ENCODE measurements at places on chromosomes 4 and X.

DNA sequence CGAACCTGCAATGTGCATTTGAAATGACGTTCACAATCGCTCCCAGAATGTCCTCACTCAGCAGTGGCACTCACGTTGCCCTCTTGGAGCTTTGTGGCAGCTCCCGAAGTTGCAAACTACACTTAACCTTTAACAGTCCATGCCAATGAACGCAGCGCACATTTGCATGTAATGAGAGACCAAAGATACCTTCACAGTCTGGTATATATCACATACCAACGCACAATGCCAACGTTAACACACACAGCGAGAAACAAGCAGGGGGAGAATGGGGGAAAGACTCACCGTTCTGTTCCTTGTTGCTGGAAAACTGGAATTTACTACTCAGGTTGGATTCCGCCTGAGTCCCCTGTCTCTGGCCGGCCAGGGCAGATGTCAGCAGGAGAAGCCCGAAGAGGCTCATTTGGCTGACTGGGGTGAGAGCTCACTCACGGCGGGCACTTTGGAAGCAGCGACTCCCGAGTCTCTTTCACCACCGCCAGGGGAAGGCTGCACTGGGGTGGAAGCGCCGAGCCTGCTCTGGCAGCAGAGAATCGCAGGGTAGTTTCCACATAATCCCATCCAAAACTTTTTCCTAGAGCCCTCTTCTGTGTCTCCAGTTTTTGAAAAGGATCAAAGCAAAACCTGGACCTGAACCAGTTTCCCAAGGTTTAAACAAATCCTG lies 966 bp downstream of the PDGFC start:
- DNase-seq, result no peak

- DNase-seq, result no peak
These were observed 34.1 kb downstream of the SMPX start for GRCh38 chrX:21723814-21724213.

- DNase-seq, result no peak
These were observed 45.8 kb upstream of the SGMS2 start for GRCh38 chr4:107778784-107779530.

GRCh38 chr4:3367866-3368265 lies 73.9 kb upstream of the HGFAC start:
- DNase-seq, result no peak

DNA sequence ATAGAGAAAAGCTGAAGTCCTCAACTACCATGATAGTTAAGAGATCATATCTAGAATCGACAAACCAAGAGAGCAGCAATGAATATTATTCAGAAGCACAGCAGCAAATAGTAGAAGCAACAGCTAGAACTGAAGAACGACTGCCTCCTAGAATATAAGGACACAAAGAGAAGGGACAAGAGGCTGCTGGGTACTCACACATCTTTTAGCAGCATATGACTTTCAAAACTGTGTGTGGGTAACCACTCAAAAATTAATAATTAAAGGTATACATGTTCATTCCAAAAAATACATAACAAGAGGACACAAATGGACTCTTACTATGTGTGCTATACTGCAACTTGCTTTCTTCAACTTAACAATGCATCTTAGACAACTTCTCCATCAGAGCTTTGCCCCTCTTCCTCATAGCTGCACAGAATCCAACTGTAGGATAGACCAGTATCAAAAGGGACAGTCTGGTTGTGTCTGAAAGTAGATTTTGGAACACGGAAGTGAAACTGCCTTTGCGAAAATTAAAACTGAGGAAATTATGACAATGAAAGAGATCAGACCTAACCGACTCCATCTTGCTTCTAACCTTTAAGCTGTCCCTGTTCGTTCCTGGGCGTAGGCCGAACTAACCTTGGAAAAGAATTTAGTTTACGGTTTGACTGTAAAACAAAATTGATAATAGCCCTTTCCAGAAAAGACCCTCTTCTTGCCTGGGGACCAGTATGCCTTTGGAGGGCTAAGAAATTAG lies 125.7 kb downstream of the SH3KBP1 start:
- DNase-seq, result no peak

DNA sequence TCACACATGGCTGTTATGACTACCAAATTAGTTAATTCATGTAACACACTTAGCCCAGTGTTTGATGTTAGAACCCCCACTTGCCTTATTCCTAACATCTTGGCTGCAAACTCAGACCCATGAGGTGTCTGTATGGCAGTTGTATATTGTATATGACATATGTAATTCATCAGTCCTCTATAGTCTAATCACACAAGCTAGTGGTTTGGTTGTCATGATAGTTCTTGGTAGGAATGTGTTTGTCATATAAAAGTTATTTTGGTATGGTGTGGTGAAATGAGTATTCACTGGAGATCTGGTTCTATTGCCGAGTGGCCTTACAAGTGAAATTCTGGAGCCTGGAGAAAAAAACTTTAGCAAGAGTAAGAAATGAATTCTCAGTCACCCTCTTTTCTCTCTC lies 149.2 kb downstream of the AWAT2 start:
- DNase-seq, result no peak

DNA sequence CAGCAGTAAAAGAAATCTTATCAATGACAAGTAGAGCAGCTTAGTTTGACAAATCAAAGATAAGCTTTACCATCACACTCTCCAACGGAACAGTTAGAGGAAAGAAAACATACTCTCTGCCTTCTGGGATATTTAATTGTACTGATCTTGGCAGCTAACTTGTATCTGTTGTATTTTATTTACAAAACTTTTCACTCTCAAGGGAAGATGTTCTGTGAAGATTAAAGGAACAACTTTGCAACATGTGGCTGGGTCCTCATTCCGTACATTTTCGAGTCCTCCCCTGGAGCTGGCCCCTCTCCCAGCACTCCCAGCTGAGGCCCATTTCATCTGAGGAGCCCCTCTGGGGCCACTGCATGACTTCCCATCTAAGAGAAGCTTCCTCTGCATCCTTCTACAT lies 74.4 kb downstream of the RPS3A start:
- no peak for DNase-seq

- DNase-seq, result no peak
These were observed 108.5 kb downstream of the ZNF330 start for GRCh38 chr4:141329174-141329569.

DNA sequence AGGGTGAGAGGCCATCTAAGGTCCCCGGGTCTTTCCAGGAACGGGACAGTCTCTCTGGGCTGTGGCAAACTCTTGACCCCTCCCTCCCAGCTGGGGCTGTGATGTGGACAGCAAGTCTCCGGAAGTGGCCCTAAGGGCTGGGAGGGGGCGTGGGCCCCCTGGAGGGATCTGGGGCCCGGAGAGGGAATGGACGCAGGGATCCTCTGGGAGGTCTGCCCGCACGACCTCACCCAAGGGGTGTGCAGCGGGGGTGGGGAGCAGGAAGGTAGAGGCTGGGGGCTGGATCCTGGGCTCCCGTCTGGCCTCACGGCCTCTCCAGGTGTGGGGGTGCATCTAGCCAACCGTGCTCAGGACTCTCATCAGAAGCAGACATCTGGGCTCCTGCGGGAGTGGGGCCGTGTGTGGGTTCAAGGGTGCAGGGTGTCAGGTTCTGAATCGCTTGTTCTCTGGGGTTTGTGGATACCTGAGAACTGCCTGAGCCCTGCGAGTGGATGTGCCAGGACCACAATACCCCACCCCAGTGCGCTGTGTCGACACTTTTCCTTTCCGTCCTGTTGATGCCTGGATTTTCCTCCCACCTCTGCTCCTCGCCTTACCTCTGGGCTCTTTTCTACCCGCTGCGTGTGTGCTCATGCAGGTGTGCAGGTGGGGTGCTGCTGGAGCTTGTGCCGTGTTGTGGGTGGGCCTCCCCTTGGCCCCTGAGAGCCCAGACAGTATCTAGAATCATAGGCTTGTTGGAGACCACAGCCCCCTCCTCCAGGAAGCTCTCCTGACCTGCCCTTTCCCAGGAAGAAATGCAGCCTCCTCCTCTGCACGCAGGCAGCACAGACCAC lies 915 bp downstream of the CPZ start:
- no peak for DNase-seq

DNA sequence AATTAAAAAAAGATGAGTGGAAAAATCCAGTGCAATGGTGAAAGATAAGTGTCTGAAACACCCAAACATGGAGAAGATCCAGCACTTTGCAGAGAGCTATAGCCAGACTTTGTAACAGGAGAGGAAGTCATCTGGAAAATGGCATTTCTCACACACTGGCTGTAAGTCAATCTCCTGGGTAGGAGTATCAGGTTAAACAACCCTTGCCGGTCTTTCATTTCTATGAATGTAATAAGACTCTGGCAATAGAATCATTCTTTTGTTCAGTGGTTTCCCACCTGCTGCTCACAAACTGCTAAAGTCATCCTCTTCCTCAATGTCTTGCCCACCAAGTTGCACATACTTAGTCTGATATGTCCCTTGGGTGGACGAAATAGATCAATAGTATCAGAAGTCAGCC lies 94.0 kb upstream of the ATP8A1 start:
- no peak for DNase-seq

- no peak for DNase-seq
These were observed 121.8 kb downstream of the TSPAN5 start for GRCh38 chr4:98536631-98537030.

DNA sequence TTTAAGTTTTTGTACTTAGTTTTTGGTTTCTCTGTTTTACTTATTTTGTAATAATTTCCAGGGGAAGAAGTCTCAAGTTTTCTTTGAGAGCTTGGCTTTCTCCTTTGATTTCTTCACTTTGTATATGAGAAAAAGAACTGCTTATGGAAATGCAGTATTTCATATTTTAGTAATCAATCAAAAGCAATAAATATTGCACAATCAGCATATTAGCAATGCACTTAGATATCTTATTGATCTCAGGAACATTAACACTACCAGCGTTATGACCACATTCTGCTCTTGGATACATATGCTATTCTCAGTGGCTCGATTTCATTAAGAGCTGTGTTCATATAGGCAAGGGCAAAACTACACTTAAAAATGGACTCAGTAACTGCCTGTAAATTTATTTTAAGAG lies 381.0 kb upstream of the DMD start:
- DNase-seq, result no peak

DNA sequence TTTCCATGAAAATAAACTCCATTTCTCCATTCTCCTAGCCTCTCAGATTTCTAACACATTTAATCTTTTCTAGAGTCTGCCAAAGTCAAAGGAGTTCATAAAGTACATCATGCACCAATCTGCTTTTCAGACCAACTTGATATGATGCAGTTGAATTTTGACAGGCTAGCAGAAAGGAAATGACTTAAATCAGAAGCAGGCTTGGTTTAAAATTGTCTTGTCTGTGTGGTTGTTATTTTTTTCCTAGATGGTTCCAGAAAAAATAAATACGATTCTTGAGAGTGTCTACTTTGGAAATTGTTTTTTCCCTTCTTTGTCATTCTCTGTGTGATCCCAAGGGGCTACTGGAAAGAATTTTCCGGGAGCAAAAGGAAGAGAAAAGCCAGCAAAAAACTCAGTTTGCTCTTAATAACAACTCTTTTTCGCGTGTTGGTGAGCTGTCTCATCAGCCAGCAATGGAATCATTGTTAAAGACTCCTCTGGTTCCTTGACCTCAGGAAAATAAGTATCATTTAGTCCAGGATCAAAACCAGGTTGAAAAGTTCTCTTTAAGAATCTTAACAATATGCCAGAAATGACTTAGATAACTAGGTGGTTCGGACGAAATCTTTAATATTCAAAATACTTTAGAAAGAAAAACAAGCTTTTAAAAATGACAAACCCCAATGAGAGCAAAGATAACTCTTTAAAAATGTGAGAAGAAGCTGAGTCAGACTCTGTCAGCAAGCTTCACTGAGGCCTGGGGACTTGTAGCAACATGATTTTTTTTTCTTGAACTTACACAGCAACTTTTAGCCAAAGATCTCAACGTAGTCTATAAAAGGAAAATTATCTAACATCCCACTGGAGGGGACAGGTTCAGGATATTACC lies 49.7 kb upstream of the GAB1 start:
- no peak for DNase-seq

GRCh38 chr4:173288698-173289352 lies 45.3 kb downstream of the HMGB2 start:
- no peak for DNase-seq

DNA sequence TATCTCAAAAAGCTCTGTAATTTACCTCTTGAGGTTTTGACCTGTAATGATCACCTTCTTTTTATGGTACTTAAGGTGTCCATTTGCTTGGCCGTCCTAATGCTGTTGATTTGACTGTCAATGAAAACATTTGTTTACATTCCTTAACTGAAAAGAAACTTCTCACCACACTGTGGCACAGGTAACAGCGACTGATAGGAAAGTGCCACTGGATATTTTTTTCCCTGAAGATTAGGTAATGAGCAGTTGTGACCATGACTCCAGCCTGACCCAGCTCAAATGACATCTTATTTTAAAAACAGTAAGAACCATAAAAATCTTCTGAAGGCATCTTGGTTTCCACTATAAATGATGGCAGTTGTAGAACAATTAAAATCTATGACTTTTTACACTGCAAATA lies 87.6 kb downstream of the HHIP start:
- no peak for DNase-seq

DNA sequence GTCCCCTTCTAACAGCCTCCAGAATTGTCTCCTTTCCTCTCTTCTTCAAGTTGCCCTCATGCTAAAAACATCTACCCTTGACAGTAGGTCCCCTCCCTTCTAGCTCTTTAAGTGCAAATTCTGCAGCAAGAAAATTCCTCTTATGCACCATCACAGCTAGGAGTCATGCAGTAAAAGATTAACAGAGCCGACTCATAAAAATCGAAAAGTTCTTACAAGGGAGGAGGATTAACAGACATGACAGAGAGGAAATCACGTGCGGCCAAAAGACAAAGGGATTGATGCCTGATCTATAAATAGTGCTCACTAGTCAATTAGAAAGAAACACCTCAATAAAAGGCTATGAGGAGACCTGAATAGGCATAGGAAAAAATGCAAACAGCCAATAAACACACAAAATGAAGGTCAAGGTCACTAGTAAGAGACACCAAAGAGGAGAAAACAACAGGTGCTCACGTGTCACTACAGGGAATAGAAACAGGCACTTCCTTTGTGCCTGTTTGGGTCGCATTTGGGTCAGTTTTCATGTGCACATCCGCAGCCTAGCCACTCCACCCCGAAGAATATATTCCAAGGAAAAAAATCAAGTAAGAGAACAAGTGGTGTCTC lies 3.4 kb downstream of the RNF212 start:
- DNase-seq, result no peak

DNA sequence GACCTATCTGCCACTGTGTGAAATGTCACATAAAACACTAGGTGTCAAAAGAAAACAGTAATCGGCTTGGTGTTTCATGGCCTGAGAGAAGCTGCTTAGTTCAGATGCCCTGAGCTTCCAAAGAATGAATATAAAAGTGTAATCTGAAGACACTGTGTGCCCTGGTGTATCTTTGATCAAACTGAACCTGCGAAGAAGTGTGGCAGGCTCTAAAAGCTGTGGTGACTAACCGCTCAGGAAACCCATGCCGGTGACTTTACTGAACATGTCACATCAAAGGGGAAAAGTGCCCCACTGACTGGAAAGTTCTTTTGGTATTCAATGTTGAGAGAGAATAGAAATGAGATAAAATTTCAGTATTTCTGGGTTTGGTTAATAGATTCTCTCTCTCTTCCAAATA lies 89.1 kb downstream of the CLCN4 start:
- DNase-seq, result no peak

- DNase-seq, result no peak
These were observed 85.5 kb downstream of the HMX1 start for GRCh38 chr4:8786166-8786565.

GRCh38 chr4:34943741-34944386 lies 1300.5 kb downstream of the ARAP2 start:
- DNase-seq, result no peak

Measured in GDM1 (cell line).